ENCODE measurements at places on chromosomes 16 and 17.

DNA sequence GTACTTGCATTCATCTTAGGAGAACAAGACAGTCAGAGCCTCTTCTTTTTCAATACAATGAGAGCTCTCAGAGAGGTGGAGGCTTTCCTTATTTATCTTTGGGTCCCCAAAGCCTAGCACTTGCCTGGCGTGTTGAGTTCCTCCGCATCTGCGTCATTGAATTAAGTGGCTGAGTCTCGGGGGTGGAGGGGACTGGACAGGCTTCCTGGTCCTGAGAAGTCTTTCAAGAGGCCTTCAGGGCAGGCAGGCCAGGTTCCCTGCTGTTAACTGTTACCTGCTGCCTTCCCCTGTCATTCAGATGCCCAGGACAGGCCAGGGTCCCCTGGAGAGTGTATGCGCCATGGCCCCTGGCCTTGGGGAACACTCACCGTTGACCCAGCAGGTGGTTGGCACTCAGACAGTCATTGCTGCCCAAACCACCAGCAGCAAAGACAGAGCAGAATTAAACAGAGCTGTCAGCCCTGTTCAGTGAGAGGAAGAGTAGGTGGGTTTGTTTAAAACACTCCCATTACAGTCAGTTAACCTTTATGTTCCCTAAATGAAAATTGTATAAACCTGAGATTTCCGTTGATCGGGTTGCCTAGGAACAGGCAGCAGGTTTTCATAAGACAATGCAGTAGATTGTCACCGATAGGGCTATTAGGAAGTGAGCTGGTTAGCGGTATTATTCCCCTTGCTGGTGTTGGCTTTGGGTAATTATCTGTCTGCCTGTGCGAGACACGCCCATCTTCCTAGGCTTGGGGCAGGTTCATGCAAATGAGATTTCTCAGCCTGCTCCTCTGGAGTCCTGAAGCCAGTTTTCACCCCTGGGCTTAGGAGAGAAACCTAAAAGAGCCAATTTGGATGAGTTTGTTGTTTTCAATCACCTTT, 132.7 kb downstream of the CCDC182 start:
- DNase-seq, result peak; percentile 46

DNA sequence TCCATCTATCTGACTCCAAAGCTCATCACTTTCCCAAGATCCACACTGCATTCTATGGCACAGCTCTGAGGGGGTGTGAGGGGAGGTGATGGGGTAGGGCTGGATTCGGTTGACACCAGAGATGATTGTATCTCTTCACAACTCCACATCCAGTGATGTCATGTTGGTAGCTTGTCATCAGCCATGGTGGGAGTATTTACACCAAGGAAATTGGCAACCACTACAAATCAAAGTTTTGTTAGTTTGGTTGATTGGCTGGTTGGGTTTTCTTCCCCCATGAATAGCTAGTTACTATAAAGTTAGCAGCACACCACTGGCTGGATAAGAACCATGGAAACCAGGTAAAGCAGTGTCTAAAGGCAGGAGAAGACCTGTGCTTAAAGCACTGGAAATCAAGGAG, 15.0 kb downstream of the SLC46A1 start:
- DNase-seq, result no peak

GRCh38 chr16:66309-67182, 5.9 kb downstream of the RHBDF1 start:
- DNase-seq, result no peak

DNA sequence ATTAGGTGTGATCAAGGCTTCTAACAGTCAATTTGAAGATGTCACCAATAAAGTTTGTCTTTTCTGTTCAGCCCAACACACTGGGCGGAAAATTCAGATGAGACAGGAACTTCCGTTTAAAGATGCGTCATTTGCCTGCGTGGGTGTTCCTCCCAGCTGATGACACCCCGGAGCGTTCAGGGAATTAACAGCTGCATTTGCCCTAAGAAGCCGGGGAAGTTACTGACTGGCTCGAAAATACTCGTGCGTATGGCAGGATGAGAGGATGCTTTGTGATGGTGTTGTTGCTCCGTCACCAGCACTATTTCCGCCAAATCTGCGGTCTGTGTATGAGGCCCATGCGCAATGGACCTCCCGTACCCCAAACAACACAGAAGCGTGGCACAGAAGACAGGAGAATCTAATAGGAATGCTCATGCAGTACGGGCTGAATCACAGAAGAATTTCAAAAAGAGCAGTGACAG, 11.9 kb upstream of the PVALEF start:
- no peak for DNase-seq

GRCh38 chr16:87616556-87616955, 14.2 kb downstream of the JPH3 start:
- no peak for DNase-seq

DNA sequence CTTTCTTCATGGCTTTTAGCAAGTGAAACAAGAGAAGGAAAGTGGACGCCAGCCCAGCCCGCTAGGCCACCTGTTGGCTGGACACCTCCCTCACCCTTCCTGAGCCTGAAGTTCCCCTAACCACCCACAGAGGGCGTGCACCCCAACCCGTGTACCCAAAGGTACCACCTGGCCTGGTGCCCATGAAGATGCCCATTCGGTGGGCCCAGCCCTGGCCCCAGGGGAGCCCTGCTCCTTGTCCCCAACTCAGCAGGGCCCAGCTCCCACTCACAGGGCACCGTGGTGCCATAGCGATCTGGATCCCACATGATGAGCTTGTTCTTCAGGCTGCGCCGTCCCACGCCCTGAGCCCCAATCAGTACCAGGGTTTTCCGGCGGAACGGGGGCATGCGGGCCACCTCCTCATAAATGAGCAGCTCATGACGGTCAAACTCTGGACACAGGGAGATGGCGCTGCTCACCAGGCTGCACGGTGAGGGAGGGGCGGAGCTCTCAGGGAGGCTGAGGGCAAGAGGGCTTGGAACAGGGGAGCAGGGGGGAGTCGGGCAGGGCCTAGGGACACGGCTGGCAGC, 26.8 kb downstream of the MPP2 start:
- no peak for DNase-seq

GRCh38 chr16:85104821-85105391, 7.4 kb downstream of the CIBAR2 start:
- no peak for DNase-seq

GRCh38 chr17:32274643-32275042, 9.0 kb downstream of the RHBDL3 start:
- no peak for DNase-seq

GRCh38 chr17:27538156-27538955, 82.1 kb downstream of the KSR1 start:
- DNase-seq, result no peak

GRCh38 chr16:23784811-23785447, 30.1 kb downstream of the CHP2 start:
- DNase-seq, result no peak

GRCh38 chr17:7379134-7379533, 1.8 kb upstream of the TNK1 start:
- DNase-seq, result no peak

GRCh38 chr16:51757124-51757470, 606.0 kb upstream of the SALL1 start:
- no peak for DNase-seq

- no peak for DNase-seq
These were observed 43.4 kb downstream of the METTL16 start for GRCh38 chr17:2468270-2468669.

GRCh38 chr17:63022567-63022966, 56.5 kb downstream of the TANC2 start:
- no peak for DNase-seq

- no peak for DNase-seq
These were observed 841 bp downstream of the TEKT5 start for GRCh38 chr16:10693889-10694288.

- DNase-seq, result no peak
These were observed 5.3 kb upstream of the HSD11B2 start for GRCh38 chr16:67425580-67425979.

DNA sequence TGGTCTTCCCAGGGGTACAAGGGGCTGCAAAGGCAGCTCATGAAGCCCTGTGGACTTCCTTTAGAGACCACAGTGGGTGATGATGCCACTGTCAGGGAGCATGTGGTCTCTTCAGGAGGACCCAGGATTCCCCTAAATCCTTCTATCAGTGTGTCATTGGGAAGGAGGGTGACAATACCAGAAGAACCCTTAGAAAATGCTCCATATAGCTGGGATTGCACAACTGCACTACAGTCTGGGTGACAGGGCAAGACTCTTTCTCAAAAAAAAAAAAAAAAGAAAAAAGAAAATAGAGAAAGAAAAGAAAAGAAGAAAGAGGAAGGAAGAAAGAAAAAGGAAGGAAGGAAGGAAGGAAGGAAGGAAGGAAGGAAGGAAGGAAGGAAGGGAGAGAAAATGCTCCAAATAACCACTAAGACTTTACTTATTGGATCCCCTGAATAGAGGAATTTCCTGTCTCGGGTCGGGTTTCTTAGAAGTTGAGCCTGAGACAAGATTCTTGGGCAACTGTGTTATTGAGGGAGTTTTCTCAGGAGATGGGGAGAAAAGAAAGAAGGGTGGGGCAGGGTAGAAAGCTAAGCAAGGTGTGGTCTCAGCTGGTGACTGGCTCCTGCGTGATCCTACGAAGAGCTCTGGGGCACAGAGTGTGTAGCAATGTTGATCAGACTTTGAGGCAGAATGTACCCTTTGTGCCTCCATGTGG, 83.1 kb upstream of the DNAH9 start:
- DNase-seq, result no peak

GRCh38 chr17:2949469-2950044, 113.8 kb downstream of the OR1D5 start:
- DNase-seq, result no peak

- DNase-seq, result peak; percentile 54
These were observed at the start of gene CUEDC1 for GRCh38 chr17:57955183-57955931. Gene CUEDC1 (minus strand): TSS chr17:57955412. CDS start chr17:57885564, 69,848 bp downstream.

- no peak for DNase-seq
These were observed 13.6 kb downstream of the CDH15 start for GRCh38 chr16:89184933-89185794.

- no peak for DNase-seq
These were observed 58.8 kb downstream of the NT5M start for GRCh38 chr17:17361867-17362539.

DNA sequence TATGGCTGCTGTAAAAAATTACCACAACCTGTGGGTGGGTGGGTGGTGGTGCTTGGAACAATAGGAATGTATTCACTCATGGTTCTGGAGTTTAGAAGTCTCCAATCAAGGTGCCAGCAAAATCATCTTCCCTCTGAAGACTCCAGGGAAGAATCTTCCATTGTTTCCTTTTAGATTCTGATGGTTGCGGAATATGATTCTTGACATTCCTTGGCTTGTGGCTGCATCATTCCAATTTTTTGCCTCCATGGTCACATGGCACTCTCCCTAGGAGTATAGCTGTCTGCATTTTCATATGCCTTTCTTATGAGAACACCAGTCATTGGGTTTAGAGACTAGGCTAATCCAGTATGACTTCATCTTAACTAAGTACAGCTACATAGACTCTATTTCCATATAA, 401.0 kb downstream of the HS3ST3B1 start:
- DNase-seq, result no peak

GRCh38 chr16:83956336-83957289, 3.6 kb downstream of the OSGIN1 start:
- DNase-seq, result peak; percentile 24

GRCh38 chr17:628089-628941, 86.3 kb downstream of the VPS53 start:
- no peak for DNase-seq

DNA sequence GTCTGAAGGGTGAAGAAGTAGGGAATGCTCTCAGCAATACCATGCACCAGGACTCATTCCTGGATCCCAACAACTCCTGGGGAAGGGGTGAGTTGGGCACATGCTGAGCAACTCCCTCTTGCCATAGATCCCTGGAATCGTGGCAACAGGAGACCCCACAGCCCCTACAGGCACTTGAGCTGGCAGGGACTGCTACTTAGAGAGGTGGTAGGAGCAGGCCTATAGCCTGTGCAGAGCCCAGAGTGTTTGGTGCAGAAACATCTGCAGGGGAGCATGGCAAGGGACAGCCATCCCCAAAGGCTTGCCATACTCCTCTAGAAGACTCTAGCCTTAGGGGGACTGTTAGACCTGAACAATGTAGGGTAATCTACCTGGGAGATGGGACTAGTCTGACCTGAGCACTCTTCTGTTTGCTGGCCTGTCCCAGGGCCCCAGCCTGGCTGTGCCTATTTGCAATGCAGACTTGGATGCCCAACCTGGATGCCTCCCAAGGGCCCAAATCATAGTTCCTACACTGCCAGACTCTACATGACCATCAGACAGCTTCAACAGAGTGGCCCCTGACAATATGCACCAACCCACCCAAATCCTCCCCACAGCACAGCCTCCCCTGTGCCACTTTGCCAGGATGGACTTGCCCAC, 568.6 kb upstream of the KIF2B start:
- DNase-seq, result no peak

- DNase-seq, result no peak
These were observed 213.9 kb downstream of the MRTFB start for GRCh38 chr16:14284930-14285512.

DNA sequence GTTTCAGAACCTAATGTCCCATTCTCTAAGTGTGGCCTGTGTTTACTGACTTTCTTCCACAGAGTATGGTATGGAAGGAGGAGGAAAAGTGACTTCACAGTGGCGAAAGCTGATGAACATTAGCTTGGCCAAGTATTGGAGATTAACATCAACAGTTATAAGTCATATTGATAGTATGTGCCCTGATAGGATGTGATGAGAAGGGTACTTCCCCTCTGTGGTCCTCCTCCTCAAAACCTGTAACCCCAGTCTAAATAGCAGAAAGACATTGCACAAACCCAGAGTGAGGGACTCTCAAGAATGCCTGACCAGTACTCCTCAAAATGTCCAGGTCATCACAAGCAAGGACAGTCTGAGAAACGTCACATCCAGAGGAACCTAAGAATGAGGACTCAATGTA, 73.1 kb downstream of the CLEC16A start:
- DNase-seq, result no peak

- no peak for DNase-seq
These were observed 154.2 kb downstream of the VPS53 start for GRCh38 chr17:560432-560873.
